ENCODE measurements at places on chromosomes 2 and 18.
A peak's percentile ranks its signal among the peaks of the same experiment; 100 is the strongest.

GRCh38 chr2:84880645-84881521 lies at the start of gene TRABD2A:
TRABD2A (minus strand) TSS chr2:84881084; CDS start chr2:84881039, 45 bp downstream.
- DNase-seq = peak; percentile 60

- no peak for DNase-seq
These were observed 1.4 kb downstream of the PARD6G start for GRCh38 chr18:80245781-80246444.

- no peak for DNase-seq
These were observed 25.1 kb downstream of the NOL10 start for GRCh38 chr2:10664652-10665051.

DNA sequence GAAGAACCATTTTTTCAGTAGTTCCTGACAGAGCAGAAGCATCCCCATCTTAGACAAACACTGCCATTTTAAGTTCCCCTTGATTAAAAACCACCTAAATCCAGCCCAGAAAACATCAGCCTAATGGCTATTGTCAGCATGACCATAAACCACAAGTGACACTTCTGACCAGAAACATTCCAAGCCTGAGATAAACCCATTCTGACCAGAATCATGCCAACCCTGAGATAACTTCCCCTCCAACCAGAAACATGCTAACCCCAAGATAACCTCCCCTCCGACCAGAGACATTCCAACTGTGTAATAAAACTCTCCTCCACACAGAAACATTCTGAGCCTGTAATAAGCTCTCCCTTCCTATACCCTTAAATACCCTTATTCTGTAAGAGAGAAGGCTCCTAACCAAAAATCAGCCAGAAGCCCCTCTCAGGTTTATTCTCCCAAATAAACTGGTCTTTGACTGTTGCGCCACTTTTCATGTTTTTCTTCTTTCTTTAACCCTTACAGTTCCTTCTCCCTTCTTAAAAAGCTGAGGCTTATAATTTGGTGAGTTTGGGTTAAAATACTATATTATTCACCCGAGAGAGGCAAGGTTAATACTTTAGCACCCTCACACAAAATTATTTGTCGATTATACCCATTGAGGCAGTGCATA lies 149.7 kb downstream of the HNMT start:
- DNase-seq = no peak

- DNase-seq = no peak
These were observed 145.0 kb downstream of the ZBTB7C start for GRCh38 chr18:48263914-48264902.

DNA sequence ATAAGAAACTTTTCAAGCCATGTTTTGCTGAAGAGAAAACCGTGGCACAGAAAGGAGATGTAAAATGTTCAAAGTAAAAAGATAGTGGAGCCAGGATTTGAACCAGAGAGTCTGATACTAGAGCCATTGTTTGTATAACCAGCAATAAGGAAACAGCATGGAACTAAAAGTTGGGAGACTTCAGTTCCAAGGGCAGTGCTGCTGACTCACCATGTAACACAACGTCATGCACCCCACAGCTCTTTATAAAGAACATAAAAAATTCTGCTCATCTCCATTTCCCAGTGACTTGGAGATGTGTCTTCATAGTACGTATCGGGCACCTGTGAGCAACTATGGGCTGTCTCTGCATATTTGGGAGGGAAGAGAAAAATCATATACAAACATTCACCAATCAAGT lies 353.0 kb upstream of the PIK3C3 start:
- no peak for DNase-seq

DNA sequence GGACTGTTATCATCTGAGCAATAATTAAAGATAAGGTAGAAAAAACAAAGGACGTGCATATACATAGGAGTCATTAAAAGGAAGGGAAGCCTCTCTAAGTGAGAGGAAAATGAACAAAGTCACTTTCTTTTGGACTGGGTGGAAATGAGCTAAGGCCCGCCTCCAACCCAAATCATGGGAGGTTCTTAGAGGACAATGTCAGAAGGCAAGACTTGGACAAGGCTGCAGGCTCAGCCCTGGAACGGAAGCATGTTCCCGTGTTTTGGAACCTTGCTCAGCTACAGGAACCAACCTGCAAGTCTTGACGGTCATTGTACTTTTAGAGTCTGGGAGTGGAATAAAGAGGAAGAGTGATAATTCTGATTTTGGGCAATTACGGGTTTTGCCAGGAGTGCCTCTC lies 59.4 kb upstream of the EPB41L3 start:
- DNase-seq = no peak

DNA sequence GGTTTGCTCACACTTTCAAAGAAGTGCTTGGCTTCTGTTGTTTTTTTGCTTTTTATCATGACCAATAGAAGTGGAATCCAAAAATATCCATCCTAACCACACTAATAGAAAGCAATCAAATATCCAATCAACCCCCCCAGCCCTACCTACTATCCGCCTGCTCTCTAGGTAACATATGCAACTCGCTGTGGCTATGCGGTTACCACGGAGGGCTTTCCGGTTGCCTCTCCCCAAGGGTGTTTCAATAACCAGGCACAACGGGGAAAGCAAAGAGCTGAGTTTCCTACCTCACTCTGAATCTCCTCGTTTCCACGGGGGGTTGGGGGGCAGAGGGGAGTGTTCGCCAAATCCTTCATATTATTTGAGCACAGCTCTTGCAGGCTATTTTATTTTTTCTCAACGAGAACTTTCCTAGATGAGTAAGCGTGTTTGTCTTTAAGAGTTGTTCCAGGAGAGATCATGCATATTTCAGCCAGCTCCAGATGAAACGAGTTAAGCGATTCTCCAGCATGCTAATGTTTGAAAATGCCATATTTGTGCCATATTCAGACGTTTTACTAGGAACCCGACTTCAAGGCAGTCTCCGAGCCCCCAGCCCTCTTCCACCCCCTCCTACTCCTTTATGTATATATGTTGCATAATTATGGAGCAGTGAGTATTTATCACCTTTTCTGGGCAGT lies 30.3 kb downstream of the PAX3 start:
- no peak for DNase-seq

DNA sequence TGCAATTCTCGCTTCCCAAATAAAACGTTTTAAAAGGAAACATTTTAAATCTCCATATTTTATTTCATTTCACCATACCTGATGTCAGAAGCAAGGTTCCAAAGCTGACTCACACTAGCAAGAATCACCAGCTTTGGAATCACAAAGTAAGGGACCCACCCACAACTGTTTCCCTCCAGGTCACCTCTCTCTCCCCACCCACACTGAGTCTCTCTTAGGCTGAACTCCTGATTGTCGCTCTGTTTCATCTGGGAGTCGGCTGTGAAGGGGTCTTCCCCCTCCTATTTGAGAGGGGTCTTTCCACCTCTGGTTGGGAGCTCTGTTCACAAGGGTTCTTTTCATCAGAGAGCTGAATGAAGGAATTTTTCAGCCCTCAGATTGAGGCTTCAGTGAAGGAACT lies 128.1 kb downstream of the L3MBTL4 start:
- DNase-seq = no peak

- DNase-seq = no peak
These were observed 111.2 kb upstream of the NOSTRIN start for GRCh38 chr2:168691221-168691620.

- no peak for DNase-seq
These were observed 446 bp upstream of the RHBDD1 start for GRCh38 chr2:226835420-226835795.

All from stimulated activated CD4-positive, alpha-beta T cell treated with anti-CD3 and anti-CD28 coated beads, Interleukin-4, amount 100 ng/mL, for 1 hour (primary cell).